ENCODE measurements at places on chromosomes 5 and 9.

- no peak for DNase-seq
Measured at GRCh38 chr9:37174247-37174646, 53.9 kb downstream of the ZCCHC7 start.

DNA sequence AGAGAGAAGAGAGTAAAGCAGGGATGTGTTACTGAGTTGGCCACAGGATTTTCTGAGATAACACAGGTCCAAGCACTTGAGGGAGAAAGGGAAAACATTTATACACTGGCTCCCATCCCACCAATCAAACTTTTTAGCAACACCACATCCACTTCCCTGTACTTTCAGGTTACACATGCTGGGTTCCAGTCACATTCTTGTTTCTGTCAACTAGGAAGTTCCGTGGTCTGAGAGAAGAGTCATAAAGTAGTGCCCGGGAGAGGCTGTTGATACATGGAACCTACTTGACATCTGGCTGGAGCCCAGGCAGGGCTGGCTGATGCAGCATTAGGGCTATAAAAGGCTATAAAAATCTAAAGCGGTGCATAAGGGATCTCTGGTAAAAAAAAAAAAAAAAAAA is 473.9 kb upstream of the COX7C start:
- no peak for DNase-seq

- no peak for DNase-seq
Measured at GRCh38 chr9:123416176-123416575, 60.2 kb downstream of the CRB2 start.

DNA sequence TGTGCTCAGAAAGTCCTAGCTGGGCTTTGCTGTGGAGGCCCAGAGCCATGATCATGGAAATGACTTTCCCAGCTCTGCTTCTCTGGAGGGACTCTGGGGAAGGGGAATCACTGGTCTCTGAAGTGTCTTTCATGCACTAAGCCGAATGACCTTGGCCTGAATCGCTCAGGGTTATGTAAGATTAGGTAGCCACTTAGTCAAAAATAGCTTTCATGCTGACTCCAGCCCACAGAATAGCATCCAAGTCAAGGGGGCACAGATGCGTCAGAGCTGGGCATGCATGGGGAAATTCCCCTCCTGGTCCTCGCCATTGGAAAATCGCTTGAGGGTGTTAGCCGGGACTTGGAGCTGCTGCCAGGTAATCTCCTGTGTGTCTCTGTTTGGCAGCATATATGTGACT is 36.1 kb upstream of the PPARGC1B start:
- DNase-seq, result no peak

GRCh38 chr9:7177383-7177782 is 419.6 kb downstream of the KDM4C start:
- DNase-seq, result no peak

GRCh38 chr9:26947736-26948135 is 694 bp upstream of the PLAA start:
- peak; percentile 30 for DNase-seq

GRCh38 chr5:177232358-177232757 is 71.2 kb downstream of the RAB24 start:
- no peak for DNase-seq

- peak; percentile 45 for DNase-seq
Measured at GRCh38 chr9:88831713-88832407, 159.4 kb upstream of the S1PR3 start.

- DNase-seq, result no peak
Measured at GRCh38 chr9:84791643-84792042, 122.1 kb downstream of the NTRK2 start.

GRCh38 chr9:70085241-70085640 is 41.6 kb downstream of the MAMDC2 start:
- DNase-seq, result no peak

DNA sequence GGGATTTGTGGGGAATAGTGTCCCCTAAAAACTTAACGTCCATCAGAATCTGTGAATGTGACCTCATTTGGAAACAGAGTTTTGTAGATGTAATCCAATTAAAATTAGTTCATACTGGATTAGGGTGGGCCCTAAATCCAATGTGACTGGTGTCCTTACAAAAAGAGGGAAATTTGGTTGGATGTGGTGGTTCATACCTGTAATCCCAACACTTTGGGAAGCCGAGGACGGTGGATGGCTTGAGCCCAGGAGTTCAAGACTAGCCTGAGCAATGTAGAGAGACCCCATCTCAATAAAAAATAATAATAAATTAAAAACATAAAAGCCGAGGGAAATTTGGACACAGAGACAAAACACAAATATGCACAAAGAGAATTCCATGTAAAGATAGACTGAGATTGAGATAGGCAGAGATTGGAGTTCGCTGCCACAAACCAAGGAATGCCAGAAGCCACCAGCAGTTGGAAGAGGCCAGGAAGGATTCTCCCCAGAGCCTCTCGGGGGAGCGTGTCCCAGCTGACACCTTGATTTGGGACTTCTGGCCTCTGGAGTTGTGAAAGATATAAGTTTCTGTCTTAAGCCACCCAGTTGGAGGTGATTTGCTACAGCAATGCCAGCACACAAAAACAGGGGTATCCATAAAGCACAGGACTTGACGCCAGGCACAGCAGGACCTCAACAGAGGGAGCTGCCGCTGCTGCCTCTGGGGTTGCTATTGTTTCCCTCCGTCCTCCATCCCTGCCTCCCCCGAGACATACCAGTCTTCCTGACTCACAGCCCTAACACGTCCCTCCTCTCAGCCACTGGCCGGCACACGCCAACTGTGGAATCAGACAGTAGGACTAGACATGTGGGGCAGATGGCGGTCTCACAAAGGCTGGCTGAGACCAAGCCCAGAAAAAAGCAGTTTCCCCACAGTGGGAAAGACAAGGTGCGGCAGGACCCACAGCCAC is 73.8 kb upstream of the IL17B start:
- DNase-seq, result no peak

DNA sequence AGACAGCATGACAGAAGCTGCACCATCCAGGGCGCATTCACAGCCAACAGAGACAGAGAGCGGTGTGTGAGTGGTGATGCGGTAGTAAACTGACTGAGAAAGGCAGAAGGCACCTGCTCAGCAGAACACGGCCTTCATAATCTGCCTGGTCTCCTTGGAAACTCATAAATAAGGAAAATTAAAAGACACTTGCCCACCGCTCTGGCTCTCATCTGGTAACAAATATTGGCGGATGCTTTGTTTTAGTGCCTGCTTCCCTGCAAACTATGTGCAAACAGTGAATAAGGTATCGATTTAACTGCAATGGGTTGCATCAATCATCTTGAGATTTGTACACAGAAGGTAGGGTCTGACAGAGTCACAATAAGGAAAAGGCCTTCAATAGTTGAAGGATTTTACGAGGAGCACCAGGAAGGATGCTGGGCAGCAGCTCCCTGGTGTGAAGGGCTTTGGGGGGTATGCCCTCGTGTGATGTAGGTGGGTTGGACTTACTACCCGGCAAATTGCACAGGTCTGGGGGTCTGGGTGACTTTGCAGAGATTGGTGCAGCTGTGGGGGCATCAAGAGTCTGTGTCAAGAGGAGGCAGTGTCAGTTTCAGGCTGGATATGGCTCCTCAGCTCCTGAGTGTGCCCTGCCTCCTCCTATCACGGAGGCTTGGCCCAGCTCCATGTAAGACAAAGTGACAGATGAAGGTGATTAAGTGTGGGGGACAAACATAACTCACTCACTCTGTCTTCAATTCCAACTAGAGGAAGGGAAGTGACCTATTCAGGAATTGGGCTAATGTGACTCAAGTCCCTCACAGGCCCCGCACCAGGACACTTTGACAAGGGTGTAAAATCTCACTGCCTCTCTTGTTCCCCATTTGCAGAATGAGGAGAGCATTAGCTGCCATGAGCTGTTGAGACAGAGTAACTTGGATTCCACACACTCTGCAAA is 166.7 kb downstream of the ICE1 start:
- DNase-seq, result no peak

- peak; percentile 39 for DNase-seq
Measured at GRCh38 chr5:53874409-53874808, 314.0 kb downstream of the NDUFS4 start.

GRCh38 chr5:9194509-9194908 is 351.4 kb downstream of the SEMA5A start:
- no peak for DNase-seq

GRCh38 chr5:8944005-8944404 is 601.9 kb downstream of the SEMA5A start:
- no peak for DNase-seq

- DNase-seq, result no peak
Measured at GRCh38 chr9:106799152-106799551, 63.8 kb upstream of the ZNF462 start.

DNA sequence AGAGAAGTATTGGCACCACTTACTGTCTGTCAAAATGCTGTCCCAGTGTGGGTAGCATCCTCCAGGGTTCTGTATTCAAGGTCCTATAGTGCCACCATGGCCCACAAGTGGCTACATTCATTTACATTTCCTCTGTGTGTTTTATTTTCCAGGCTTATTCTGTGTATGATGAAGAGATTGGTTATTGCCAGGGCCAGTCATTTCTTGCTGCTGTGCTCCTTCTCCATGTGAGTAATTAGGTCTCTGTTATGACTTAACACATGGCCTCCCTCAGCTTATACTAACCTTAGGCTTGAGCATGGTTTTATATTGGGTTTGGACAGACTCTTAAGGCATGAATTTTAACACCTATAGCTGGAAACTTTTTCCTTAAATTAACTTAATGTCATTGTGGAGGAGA is 36.7 kb downstream of the GPR21 start:
- no peak for DNase-seq

DNA sequence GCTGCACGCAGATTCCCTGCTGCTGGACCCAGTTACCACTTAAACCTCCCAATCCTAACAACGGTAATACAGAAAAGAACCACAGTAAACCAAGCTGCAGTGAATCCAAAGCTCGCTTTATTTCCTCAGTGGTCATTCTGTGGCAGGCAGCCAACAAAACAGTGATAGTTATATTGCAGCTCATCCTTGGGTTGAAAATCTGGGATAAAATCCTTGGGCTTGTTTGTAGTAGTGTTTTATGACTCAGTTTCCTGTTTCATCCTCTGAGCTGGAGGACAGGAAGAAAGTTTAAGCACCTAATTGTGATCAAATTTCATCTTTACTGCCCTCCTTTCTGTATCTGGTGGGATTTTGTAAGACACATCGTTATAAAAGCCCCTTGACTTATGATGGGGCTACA is 31.4 kb downstream of the HMGCR start:
- DNase-seq, result no peak

DNA sequence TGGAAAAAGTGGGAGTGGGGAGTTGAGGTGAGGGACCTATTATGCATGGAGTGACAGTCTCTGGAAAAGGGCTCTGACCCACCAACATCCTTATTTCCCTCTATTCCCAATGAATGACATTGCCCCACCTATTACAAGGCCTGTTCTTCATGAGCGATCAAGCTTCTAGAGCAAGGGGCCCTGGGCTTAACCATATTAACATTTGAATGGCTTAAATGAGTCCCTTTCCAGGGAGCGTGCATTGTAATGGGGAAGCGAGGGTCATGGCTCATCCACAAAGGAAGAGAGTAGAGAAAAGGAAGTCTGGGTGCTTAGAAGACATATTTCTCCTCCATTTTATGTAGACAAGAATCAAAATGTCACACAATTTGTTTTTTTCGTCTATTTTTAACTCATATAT is 255.5 kb downstream of the CAAP1 start:
- no peak for DNase-seq

DNA sequence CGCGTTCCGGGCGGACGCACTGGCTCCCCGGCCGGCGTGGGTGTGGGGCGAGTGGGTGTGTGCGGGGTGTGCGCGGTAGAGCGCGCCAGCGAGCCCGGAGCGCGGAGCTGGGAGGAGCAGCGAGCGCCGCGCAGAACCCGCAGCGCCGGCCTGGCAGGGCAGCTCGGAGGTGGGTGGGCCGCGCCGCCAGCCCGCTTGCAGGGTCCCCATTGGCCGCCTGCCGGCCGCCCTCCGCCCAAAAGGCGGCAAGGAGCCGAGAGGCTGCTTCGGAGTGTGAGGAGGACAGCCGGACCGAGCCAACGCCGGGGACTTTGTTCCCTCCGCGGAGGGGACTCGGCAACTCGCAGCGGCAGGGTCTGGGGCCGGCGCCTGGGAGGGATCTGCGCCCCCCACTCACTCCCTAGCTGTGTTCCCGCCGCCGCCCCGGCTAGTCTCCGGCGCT is at the start of gene DAPK1:
DAPK1 (plus strand) TSS at position 264 of the 442 bp plus-strand sequence. CDS start 1,211 bp downstream, outside the sequence.
- peak; percentile 75 for DNase-seq

DNA sequence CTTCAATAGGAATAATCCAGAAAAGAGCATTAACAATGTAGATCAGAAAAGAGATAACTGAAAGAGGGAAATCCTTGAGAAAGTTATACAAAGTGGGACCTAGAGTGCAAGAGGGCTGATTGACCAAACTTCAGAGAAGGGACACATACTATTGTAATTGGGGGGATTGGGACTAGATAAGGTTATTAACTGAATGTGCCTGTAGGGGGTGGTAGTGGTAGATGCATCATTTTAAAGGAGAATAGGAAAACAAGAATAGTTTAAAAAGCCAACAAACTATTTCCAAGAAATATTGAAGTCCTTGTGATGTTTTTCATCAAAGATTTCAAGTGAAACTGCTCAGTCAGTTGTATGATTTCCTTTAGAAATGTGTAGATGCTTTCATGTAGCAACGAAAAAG is 468.5 kb downstream of the TAF11L14 start:
- DNase-seq, result no peak

- no peak for DNase-seq
Measured at GRCh38 chr9:70971723-70972122, 149.7 kb downstream of the TRPM3 start.

DNA sequence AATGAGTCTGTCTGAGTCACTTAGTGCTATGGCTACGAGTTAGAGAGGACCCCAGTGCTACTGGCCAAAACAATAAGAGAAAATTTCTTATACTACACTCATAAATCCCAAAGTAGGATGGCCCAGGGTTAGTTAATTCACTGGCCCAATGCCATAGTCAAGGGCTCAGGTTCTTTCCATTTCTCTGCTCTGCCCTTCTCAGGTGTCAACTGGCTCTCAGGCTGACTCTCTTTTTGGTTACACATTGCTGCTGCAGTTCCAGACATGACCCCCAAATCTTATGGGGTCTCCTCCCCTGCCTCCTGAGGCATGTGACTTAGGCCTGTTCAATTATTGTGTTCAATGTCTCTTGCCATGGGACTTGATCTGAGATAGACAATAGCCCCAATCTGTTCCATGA is 70.4 kb downstream of the ARHGEF37 start:
- DNase-seq, result no peak

- no peak for DNase-seq
Measured at GRCh38 chr9:69645488-69645887, 26.7 kb downstream of the APBA1 start.

- DNase-seq, result no peak
Measured at GRCh38 chr5:130884023-130884422, 281.0 kb downstream of the HINT1 start.

GRCh38 chr5:1409381-1410110 is 35.7 kb downstream of the SLC6A3 start:
- peak; percentile 23 for DNase-seq

- DNase-seq, result no peak
Measured at GRCh38 chr5:56717253-56717987, 97.9 kb upstream of the MAP3K1 start.

GRCh38 chr5:179319741-179320281 is 25.4 kb downstream of the ADAMTS2 start:
- DNase-seq, result no peak

GRCh38 chr5:128228008-128228407 is 144.4 kb downstream of the SLC12A2 start:
- DNase-seq, result no peak
